Stimulated activated naive B cell treated with anti-CD40 and anti-IgM and Interleukin-4, amounts not matched to agents 10 μg/mL and 1 μg/mL and 100 μg/mL, for 72 hours (primary cell): ENCODE measurements at places on chromosomes 13 and 19.

DNA sequence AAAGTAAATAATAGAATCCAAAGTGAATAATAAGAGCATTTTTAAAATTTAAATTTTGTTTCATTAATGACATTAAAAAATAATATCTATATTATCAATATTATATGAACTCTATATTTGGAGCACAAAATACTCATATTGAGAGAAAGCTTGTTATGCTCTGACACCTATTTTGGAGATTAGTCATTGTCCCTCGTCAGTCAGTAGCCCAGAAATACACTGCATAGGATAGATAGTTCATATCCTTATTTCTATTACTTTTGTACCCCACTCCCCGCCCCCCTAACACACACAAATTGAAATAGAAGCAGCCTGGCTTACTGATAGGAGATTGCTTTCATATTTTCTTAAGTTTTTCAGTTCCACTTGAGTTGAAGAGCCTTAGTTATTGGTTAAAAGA is 652.8 kb downstream of the PCDH9 start:
- no peak for DNase-seq
- H3K27ac ChIP-seq, result no peak overlapping the region
- no peak overlapping the region for H3K4me3 ChIP-seq
- H3K27me3 ChIP-seq, result no peaks in the 10 kb centered on the region

GRCh38 chr19:56319991-56320390 is 5.4 kb upstream of the ZSCAN5A start:
- no peak for DNase-seq
- H3K36me3 ChIP-seq, result no peaks in the 10 kb centered on the region
- H3K4me3 ChIP-seq, result no peak overlapping the region
- H3K27me3 ChIP-seq, result no peaks in the 10 kb centered on the region
- H3K27ac ChIP-seq, result no peak overlapping the region
- H3K4me1 ChIP-seq, result peaks cover 31% of the 10 kb centered on the region

DNA sequence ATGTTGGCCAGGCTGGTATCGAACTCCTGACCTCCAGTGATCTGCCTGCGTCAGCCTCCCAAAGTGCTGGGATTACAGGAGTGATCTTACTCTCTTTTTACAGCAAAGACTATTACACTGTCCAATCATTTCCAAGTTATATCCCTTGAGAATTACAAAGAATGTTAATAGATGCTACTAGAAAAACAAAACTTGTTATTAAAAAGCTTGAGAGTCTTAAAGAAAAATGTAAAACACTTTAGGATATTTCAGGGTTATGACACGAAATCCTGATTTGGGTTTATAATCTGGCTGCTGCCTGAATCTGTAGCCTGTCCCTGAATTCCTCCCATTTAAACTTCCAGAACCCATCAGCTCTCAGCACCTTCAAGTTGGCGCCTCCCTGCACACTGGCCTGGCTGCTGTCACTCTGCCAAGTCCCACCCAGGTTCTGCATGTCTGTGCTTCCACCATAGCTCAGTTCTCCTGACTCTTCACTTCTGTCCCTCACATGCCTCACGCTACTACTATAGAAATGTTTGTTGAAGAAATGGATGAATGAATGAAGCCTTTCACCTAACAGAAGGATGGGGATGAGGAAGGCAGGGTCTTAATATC is 55.8 kb upstream of the RFXAP start:
- no peak for DNase-seq
- H3K4me1 ChIP-seq, result no peaks in the 10 kb centered on the region
- H3K4me3 ChIP-seq, result no peak overlapping the region
- H3K27me3 ChIP-seq, result peaks cover 28% of the 10 kb centered on the region

DNA sequence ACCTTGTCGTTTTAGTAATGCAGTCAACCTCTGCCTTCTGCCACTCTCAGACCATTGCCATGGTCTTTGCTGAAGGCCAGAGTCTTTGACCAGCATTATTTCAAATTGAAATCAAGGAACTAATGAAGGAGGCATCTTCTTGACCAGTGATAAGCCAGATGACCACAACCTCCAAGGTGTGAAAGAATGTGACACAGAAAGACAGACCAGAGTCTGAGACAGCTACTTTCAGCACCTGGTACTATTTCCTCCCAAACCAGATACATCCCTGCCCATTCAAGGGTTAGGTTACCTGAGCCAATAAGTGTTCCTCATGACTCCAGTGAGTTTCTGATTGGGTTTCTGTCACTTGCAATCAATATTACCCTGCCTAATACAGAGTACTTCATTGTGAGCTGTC is 20.3 kb upstream of the RNASEH2B start:
- no peak for DNase-seq
- no peak overlapping the region for H3K4me3 ChIP-seq
- peaks cover 38% of the 10 kb centered on the region for H3K4me1 ChIP-seq
- no peaks in the 10 kb centered on the region for H3K27me3 ChIP-seq

DNA sequence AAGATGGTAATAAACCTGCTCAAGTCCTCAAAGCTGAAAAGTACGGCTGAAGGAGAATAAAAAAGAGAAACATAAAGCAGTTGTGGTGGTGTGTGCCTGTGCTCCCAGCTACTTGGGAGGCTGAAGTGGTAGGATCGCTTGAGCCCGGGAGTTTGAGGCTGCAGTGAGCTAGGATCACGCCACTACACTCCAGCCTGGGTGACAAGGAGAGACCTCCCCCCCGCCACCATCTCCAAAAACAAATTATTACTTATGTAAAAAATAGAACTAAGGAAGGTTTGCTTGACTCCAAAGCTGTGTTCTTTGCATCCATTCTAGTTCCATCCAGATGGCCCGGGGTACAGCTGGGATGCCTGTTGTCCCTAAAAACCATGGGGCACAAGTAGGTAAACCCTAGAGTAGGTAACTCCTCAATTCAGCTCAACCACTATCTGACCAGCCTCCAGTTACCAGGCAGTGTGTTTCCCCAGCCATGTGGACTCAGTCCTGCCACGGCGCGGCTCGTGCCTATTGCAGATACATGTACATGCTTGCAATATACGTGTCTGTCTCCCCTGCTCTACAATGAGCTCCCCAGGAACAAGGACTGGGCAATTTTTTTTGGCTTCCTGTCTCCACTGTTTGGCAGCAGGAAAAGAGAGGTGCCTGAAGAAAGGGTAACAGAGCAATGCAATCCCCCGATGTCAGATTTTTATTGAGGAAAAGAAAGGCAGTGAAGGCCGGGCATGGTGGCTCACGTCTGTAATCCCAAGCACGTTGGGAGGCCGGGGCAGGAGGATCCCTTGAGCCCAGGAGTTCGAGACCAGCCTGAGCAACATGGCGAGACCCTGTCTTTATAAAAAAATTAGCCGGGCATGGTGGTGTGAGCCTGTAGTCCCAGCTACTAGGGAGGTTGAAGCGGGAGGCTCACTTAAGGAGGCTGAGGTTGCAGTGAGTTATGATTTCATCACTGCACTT is 101.3 kb downstream of the GNG7 start:
- H3K27ac ChIP-seq, result no peak overlapping the region
- peaks cover 37% of the 10 kb centered on the region for H3K4me1 ChIP-seq
- H3K36me3 ChIP-seq, result no peaks in the 10 kb centered on the region
- DNase-seq, result no peak

DNA sequence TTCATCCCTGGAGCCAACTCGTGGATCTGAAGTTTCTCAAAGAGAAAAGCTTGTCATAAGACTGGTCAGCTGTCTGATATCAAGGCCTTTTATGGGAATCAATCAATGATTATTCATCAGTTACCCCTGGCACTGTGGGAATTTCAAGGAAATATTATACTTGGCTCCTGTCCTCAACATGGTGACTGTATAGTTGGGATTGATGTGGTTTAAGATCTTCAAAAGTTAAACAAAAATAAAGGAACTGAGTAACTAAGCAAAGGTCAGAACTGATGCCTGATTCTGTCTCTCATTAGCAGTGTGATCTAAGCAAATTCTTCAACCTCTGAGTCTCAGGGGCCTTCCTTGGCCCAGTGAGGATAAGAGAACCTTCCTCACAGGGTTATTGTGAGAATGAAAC is 22.2 kb upstream of the SERPINE3 start:
- H3K36me3 ChIP-seq, result no peaks in the 10 kb centered on the region
- H3K4me1 ChIP-seq, result no peaks in the 10 kb centered on the region
- no peaks in the 10 kb centered on the region for H3K27me3 ChIP-seq
- H3K4me3 ChIP-seq, result no peak overlapping the region
- no peak for DNase-seq
- no peak overlapping the region for H3K27ac ChIP-seq

GRCh38 chr13:24167666-24168391 is 7.3 kb downstream of the SPATA13 start:
- DNase-seq, result no peak
- H3K4me3 ChIP-seq, result no peak overlapping the region
- no peak overlapping the region for H3K27ac ChIP-seq
- no peaks in the 10 kb centered on the region for H3K36me3 ChIP-seq
- no peaks in the 10 kb centered on the region for H3K4me1 ChIP-seq

DNA sequence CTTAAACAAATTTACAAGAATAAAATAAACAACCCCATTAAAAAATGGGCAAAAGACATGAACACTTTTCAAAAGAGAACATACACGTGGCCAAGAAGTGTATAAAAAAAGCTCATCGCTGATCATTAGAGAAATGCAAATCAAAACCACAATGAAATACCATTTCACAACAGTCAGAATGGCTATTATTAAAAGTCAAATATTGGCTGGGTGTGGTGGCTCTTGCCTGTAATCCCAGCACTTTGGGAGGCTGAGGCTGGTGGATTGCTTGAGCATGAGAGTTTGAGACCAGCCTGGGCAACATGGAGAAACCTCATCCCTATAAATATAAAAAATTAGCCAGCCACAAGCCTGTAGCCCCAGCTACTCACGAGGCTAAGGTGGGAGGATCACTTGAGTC is 89.9 kb downstream of the UBL3 start:
- H3K4me3 ChIP-seq, result no peak overlapping the region
- no peak for DNase-seq
- peaks cover 10% of the 10 kb centered on the region for H3K4me1 ChIP-seq
- H3K27ac ChIP-seq, result no peak overlapping the region

DNA sequence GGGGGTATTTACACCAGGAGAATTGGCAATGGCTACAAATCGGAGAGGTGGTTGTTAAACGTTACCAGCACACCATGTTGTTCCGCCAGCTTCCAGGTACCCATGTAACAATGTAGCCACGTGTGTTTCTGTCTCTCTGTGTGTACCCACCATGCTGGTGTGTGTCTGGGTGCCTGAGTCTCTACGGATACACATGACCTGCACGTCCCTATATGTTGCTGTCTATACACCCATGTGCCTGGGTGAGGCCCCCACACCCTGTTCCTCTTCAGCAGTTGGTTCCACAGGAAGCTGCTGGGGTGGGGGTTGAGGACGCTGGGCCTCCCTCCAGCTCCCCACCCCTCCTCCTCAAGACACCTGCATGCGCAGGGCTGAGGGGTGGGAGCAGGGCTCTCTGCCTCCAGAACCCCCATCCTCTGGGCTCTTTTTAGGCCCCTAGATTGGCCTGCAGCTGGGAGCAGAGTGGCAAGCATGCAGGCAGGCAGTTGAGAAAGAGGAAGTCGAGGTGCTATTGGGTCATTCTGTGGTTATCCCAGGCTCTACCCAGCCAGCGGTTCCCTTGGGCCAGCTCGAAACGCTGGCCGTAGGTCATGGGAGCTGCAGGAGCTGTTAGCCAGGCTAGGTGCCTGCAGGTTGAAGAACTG is at the start of gene ARHGEF18:
TSS of gene ARHGEF18 (plus strand) at position 351 of the 644 bp plus-strand sequence. CDS start 13,954 bp downstream, outside the sequence.
- DNase-seq, result peak; percentile 56
- H3K4me1 ChIP-seq, result peaks cover 48% of the 10 kb centered on the region
- peak within 1 kb of the TSS; percentile 82 for H3K4me3 ChIP-seq
- H3K27me3 ChIP-seq, result no peaks in the 10 kb centered on the region
- H3K36me3 ChIP-seq, result peaks cover 11% of the 10 kb centered on the region

DNA sequence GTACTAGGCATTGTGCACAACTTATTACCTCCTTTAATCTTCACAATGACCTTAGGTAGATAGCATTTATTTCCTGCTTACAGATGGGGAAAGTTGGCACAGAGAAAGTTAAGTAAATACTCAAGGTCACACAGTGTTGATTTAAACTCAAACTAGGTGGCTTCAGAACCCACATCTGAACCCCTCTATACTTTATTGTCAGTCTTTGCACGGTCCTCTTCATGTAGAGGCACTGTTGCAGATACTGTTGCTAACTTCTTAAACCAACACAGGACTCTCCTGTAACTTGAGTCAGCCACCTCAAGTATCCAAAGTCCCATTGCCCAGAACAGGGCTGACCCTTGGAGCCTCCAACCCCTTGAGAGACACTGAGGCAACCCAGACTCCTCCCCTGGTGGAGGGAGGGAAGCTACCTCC is 48.8 kb downstream of the FRY start:
- DNase-seq, result no peak
- H3K4me1 ChIP-seq, result no peaks in the 10 kb centered on the region
- no peak overlapping the region for H3K4me3 ChIP-seq
- no peaks in the 10 kb centered on the region for H3K27me3 ChIP-seq
- no peak overlapping the region for H3K27ac ChIP-seq

DNA sequence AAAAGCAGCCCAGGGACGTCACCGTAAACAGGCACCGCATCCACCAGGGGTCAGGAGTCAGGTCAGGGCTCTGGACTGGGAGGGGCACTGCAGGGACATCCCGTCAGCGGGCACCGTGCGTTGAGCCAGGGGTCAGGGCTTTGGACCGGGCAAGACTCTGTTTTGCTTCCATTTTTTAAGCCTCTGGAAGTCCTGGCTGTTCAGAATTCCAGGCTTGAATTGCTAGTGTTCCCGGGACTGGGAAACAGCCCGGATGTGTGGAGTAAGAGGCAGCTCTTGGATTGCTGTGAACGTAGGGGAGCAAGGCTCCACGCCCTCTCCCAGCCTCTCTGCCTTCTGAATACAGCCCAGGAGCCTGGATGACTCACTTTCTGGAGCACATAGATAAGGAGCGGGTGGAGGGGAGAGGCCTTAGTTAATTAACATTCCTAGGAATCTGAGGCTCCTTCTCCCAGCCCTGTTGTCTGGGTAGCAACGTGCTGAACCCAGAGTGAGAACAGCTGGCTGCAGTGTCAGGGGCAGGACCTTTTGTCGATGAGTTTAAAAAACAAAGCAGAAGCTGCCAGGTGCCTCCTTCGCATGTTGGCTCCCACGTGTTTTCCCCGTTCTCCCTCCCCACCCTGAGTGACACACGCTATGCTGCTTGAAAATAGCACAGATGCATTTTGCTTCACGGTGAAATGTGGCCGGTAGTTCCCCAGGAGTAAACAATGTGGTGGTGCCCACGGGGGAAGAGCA is 21.9 kb downstream of the ATP11A start:
- peaks cover 26% of the 10 kb centered on the region for H3K4me1 ChIP-seq
- peak overlapping the region; percentile 4 for H3K4me3 ChIP-seq
- peak; percentile 64 for DNase-seq

DNA sequence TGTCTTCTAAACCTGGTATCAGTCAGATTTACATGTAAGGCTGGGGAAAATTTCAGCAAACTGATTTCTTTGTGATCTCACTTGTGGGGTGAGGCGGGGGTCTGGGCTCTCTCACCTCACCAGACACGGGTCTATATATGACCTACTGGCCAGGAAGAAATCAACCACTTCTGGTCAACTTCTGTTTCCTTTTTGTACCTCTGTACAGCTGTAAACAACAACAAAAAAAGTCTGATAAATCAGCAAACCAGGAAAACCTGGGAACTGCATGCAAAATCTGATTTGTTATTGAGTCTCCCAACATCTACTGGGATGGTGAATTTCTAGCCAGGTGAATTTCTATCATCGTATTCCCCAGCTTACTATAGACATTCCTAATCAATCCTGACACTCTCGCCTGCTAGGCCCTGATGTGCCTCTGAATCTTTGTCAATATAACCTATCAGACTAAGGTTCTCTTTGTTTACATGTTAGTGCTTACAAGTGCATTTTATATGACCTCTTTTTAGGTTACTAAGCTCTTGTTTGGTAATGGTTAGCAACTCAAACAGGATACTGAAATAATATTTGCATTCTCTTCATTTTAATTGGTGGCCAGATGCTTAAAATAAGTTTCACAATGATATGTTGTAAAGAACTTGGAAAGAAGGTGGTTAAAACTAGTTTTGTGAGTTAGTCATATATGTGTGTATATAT is 77.7 kb downstream of the LRRC63 start:
- no peaks in the 10 kb centered on the region for H3K4me1 ChIP-seq
- H3K36me3 ChIP-seq, result no peaks in the 10 kb centered on the region
- no peaks in the 10 kb centered on the region for H3K27me3 ChIP-seq
- no peak for DNase-seq
- no peak overlapping the region for H3K27ac ChIP-seq
